A549 treated with dexamethasone at 1 μM for 4 hours (cell line): ENCODE measurements at places on chromosomes 5 and 9. TPM values are rescaled to one million over a fixed set of nuclear protein-coding genes. Genes with fewer than 3 reads are reported as not detected.

The ADGRD2 gene
- not detected in 5 replicates for total RNA-seq

The SAPCD2 gene
- total RNA-seq, result 13.4 to 23.9 TPM (median 21.4 TPM) in 5 replicates

The WDR38 gene
- 0.07 to 0.28 TPM (median 0.16 TPM) in 4 of 5 replicates, not detected in the other for total RNA-seq

The FCN2 gene
- total RNA-seq, result not detected in 5 replicates

The SOWAHA gene
- total RNA-seq, result 0.05 to 0.18 TPM (median 0.12 TPM) in 5 replicates

The ATP10B gene
- total RNA-seq, result not detected in 5 replicates

The FBP2 gene
- total RNA-seq, result 0.09 TPM in 1 of 5 replicates, not detected in the others

The VLDLR gene
- 17.1 to 21.1 TPM (median 19.5 TPM) in 5 replicates for total RNA-seq

The FOXD4L6 gene
- total RNA-seq, result 0.08 to 0.09 TPM (median 0.09 TPM) in 3 of 5 replicates, not detected in the others

The ZSWIM6 gene
- total RNA-seq, result 3.8 to 5.7 TPM (median 4.8 TPM) in 5 replicates

The DBH gene
- total RNA-seq, result not detected in 5 replicates

The NUTM2G gene
- total RNA-seq, result 0.05 TPM in 1 of 5 replicates, not detected in the others

The CMBL gene
- 19.1 to 22.0 TPM (median 20.7 TPM) in 5 replicates for total RNA-seq

The TPPP gene
- total RNA-seq, result 5.4 to 9.8 TPM (median 8.1 TPM) in 5 replicates

The ANXA2R gene
- total RNA-seq, result 2.8 to 4.1 TPM (median 3.1 TPM) in 5 replicates

The MOB3B gene
- total RNA-seq, result 10.7 to 14.7 TPM (median 13.3 TPM) in 5 replicates

The IER5L gene
- 18.9 to 37.6 TPM (median 36.3 TPM) in 5 replicates for total RNA-seq

The KIF4B gene
- 0.01 to 0.02 TPM in 2 of 5 replicates, not detected in the others for total RNA-seq
